NCI-H2029 treated with DMSO at 0.1 percent for 48 hours (cell line): ENCODE measurements at places on chromosomes 1 and 21.

- DNase-seq = no peak
These were observed at the start of gene SPRR2A for GRCh38 chr1:153057375-153057774. Gene SPRR2A (minus strand): TSS chr1:153057512. CDS start chr1:153056735, 777 bp downstream.

DNA sequence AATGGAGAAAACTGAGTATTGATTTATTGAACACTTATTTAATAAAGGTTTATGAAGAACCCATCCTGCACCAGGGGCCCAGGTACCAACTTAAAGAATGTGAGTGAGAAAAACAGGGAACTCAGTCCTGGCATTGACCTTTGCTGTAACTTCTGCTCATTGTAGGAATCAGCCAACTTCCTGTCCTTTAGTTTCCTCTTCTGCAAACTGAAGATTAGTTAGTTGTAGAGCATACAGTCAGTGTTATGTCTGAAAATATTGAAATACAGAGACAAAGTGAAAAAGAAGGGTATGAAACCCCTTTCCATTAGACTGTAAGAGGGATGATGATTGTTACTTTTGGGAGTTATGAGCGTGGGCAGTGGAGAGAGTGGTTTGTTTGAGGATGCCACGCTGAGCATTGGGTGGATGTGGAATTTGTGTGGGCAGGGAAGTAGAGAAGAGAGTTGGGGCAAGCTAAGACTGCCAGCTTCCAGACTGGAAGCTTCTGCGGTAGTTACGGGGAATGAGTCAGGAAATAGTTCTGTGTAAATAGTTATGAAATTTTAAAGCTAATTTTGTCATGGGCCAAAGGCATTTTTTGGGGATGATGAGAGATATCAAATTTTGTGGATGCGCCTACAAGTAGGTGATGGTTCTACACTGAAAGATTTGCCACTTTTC, 89.2 kb downstream of the GPR88 start:
- DNase-seq = no peak

DNA sequence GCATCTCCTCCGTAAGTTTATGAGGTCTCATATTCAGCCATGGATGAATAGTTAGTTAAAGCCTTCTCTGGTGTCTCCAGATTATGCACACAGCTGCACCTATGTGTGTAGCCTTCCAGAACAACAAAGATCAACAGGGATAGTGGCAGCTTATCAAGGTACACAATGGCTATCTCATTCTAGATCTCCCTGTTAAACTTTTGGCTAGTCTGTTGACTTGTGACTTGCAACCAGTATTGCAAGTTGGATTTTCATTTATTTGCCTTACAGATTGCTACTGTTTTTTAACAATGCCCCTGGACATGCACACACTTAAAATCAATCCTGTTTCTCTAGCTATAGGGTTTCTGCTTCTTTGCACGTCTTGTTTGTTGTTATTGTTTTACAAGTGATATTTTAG, 363.2 kb downstream of the OMA1 start:
- DNase-seq = no peak

DNA sequence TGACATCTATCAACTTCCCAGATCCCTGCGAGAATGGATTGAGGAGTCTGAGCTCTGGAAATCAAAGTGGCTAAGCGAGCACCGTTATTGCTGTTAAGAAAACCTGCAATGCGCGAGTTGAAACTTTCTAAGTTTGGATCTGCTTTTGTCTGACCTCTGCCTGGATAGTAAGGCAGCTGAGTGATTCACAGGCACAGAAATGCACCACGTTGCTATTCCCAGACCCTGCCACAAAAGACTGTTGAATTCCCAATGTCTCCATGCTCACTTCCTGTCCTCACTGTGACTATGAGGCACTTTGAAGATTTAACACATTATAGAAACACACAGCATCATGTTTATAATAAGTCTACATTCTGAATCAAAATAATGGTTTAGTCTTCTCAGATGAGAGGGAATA, 27.1 kb upstream of the CNIH3 start:
- DNase-seq = no peak

GRCh38 chr21:32702702-32703101, 25.1 kb downstream of the SYNJ1 start:
- peak; percentile 41 for DNase-seq

DNA sequence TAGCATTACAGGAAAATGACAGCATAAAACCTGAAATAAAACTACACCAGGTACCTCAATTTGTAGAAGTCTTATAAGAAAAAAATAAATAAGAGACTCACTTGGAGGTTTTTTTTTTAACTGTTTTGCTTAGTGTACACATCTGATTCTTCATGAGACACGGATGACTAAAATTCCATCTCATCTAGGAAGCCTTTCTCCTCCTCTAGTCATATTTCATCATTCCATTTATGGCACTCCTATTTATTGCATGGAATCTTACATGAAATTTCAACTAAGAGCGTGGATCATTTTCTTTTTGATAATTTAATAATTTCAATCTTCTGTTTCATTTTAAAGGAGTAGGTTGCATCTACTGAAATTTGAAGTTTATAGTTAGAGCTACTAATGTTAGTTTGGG, 1.6 kb upstream of the PTGS2 start:
- no peak for DNase-seq

DNA sequence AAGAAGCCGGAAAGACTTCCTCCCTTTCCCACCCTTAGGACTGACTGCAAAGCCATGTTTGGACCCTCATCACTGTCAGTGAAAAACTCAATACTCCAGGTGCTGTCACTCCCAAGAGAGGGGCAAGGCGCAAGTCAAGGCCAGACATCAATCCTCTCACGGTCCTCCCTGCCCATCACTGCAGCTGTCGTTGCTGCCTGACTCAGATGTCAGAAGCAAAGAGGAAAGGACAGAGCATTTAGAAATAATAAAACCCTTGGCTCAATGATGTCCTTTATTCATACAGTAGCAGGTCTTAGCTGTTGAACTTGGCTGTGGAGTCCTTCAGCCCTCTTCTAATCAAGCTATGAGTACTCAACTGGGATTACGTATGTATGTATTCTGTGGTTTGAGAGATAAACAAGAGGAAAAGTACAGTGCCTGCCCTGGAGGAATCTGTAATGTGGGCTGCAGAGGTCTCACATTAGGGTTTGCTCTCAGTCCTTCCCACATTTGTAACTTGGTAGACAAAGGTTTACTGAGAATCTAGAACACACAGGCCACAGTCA, 13.5 kb downstream of the SUSD4 start:
- no peak for DNase-seq

GRCh38 chr1:204846546-204846945, 24.1 kb upstream of the NFASC start:
- DNase-seq = peak; percentile 83

DNA sequence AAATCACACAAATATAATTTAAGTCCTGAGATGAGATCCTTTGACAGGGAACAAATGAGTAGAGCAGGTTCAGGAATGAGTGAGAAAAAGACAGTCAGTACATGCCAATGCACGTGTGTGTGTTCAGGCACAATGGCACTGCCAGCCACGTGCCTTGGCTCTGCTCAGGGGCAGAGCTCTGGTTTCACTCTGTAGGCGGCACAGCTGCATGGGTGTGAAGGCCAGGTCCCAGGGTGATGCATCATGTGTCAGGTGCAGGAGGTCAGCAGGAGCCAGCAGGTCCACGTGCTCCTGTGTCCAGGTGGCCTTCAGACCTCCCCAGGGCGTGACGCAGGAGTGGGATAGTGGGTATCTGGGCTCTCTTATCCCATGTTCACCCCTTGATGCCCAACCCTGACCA, 386.1 kb downstream of the KCNH1 start:
- no peak for DNase-seq

GRCh38 chr1:56227886-56228285, 351.5 kb downstream of the PLPP3 start:
- no peak for DNase-seq

GRCh38 chr1:204359474-204360255, at the start of gene PLEKHA6:
Gene PLEKHA6 (minus strand): TSS chr1:204359929. CDS start chr1:204273727, 86,202 bp downstream.
- no peak for DNase-seq

DNA sequence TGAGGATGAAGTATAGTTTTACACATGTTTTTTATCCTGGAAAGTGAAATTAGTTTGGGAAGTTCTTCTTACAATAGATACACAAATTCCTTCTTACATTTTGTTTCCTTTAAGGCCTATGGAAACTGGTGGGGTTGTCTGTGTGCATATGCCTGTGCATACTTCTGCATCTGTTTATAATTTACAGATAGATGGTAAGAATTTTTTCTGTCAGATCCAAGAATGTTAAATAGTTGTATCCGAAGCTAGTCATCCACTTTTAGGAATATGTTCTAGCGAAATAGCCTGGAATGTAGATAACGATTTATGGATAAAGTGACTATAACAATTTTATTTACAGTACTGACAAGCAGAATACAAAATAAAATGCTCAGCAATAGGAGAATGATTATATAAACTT, 194.1 kb downstream of the ROR1 start:
- no peak for DNase-seq

DNA sequence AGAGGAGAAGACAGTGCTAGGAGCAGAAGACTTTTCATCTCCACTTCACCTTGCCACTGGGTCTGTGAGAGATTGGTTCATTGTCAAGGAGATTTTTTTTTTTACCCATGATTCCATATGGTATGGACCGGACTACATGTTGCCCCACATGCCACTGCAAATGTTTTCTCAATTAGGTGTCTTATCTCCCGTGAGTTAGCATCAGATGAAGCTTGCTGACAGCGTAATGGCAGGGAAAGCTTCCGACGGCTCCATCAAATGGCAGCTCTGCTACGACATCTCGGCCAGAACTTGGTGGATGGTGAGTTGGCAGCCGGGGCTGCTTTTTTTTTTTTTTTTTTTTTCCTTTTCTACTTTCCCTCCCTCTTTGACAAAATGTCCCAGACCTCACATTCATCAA, 217.2 kb upstream of the NFIA start:
- DNase-seq = no peak

GRCh38 chr1:205124726-205125125, 2.9 kb upstream of the RBBP5 start:
- DNase-seq = no peak

DNA sequence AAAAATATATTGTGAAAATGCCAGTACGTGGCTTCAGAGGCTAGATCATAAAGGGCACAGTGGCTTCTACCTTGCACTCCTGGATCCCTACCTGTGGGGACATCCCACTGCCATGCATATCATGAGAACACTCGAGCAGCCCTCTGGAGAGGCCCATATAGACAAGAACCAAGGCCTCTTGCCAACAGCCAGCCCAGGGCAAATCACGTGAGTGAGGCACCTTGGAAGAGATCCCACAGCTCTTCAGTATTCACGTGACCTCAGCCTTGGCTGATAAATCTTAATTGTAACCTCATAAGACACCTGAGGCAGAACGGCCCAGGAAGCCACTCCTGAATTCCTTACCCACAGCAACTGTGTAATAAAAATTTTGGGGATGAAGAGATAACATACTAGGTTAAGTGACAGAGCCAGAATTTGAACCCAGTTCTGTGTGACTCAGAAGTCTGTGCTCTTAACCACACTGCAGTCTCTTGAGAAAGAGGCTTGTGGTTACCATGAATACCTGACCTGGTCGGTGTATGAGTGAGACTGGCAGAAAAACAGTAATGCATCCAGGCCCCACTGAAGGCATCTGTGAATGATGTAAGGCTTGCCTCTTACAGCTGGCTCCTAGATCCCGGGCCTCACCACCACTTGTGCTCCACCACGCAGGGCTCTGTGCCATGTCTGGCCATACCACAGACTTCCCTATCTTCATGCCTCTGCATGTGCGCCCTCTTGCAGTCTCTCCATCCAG, 6.9 kb upstream of the A3GALT2 start:
- DNase-seq = peak; percentile 70

GRCh38 chr1:20732071-20732587, 374 bp downstream of the SH2D5 start:
- DNase-seq = no peak

DNA sequence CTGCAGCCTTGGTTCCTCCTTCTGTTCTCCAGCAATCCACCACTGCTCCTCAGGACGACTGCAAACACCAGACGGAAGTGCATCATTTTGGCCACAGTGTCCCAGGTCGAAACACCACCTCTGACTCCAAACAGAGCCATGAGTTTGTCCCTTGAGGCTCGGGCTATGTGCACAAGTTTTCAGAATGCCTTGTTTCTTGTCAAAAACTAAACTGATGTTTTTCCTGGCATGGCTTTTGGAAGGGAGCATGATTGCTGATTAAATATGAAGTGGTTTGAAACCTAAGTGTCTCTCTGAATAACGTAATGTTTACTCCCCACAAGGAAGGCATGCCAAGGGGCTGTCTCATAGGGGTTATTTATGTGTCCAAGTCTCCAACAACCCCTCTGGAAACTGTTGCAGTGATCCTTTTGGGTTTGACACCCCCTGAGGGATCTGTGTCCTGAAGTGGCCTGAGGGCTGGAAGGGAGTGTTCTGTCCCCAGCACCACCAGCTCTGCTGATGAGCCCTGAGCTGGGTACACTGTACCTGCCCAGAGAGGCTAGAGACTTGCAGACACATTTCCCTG, 132.7 kb downstream of the PLPP3 start:
- DNase-seq = peak; percentile 91

DNA sequence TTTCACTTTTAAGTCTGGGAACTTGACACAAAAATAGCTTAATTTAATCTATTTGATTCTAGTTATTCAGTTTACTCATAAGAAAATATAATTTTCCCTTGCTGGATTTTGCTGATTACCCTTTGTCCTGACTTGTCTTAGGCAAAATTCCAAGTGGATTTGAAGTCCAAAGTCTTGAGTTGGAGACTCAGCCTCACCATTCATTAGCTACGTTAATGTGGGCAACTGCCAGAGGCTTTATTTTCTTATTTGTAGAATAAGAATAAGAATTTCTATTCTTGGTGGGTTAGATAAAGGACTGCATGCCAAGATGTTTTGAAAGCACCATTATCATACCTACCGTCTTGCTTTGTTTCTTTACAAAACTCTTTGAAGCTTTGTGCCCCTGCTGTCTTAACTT, 22.8 kb upstream of the PAPPA2 start:
- no peak for DNase-seq

DNA sequence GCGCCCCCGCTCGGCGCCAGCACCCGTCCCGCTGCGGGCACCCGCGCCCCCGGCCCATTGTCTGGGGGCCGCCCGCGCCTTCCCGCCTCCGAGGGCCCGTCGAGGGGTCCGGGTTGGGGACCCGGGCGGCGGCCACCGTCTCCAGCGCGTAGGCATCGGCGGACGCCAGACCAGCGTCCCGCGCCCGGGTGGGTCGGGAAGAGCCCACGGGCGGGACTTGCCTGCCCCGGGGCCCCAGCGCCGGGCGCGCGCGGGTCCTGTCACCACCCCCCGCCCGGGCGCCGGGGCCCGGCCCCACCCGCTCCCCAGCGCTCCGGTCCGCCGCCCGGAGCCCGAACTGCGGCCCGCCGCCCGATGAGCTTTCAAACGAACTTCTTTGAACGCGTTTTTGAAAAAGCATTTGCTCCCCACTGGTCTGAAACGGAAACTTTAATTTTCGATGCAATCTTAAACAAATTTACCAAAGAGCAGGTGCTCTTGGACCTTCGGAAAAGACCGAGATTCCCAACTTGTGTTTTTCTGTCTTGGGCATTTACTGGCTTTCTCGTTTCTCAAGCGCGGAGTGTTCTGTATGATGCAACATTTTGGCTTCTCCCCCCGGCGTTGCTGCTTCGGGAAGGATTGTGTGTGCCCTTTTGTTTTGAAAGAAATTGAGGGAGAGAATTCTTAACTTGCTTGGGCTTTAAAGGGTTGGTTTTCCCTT, 615 bp downstream of the CLIC4 start:
- no peak for DNase-seq
